ENCODE measurements at places on chromosomes 16 and 17.

GRCh38 chr17:61467416-61468262, 15.4 kb downstream of the TBX4 start:
- no peak for DNase-seq

DNA sequence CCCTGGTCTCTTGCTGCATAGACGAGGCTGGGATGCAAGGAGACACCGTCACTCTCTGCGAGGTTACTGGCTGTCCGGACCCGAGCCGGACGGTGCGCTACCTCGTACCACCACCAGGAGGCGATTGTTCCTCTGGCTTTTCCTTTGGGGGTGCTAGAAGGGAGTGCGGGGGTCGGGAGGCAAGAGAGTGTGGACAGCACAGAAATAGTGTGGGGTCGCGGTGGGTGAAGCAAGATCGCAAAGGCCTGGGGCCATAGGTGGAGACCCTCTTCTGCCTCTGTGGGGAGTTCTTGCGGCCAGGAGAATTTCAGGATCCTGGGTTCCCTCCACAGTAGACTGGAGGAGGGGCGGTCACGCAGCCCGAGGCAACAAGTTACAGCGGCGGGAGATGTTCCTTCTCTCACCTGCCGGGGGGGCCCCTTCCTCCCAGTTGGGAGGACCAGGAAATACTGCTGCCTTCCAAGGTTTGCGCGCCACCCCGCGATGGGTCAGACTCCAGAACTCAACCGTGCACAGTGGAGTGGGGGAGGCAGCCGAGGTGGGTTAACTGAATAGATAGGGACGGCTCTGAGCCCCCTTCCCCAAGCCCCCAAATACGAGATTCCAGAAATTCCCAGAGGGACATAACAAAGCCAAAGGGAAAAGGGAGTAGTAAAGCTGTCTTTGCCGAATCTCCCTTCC, 6.9 kb downstream of the PHOSPHO1 start:
- DNase-seq = peak; percentile 72

DNA sequence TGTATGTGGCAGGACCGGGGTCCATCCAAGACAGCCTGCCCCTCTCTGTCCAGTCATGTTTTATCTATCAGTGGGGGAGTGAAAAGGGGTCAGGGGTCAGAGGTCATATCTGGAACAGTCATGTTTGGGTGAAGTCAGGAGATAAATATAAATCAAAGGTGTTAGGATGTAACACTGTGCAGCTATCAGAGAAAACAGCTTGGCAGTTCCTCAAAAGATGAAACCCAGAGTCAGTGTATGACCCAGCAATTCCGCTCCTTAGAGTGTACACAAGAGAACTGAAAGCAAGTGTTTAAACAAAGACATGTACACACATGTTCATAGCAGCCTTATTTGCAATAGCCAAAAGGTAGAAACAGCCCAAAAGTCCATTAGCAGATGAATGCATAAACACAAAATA, 361.3 kb downstream of the FOXL1 start:
- DNase-seq = no peak

- no peak for DNase-seq
Measured at GRCh38 chr17:67725373-67725791, 7.6 kb downstream of the NOL11 start.

GRCh38 chr16:53840456-53840855, 136.5 kb downstream of the FTO start:
- no peak for DNase-seq

DNA sequence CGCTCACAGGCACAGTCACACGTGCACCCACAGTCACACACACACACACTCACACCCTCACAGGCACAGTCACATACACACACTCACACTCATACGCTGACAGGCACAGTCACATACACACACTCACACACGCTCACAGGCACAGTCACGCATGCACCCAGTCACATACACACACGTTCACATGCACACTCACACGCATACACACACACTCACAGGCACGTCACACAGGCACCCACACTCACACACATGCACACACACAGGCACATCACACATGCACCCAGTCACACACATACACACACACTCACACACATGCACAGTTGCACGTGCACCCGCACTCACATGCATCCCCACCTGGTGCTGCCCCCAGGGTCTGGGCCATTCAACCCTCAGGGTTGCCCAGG, 46.1 kb upstream of the CBFA2T3 start:
- no peak for DNase-seq
